ENCODE measurements at places on chromosomes 11 and 22. TPM values are rescaled to one million over a fixed set of nuclear protein-coding genes. Genes with fewer than 3 reads are reported as not detected.

GRCh38 chr22:29987137-29987536 lies 93.1 kb upstream of the HORMAD2 start:
- DNase-seq: no peak

- no peak for DNase-seq
Observed at GRCh38 chr11:62466444-62466843, 47.6 kb downstream of the SCGB1A1 start.

GRCh38 chr22:27801202-27801615 lies 347 bp downstream of the MN1 start:
- no peak for DNase-seq

GRCh38 chr11:69094111-69094914 lies 45.6 kb downstream of the TPCN2 start:
- DNase-seq: no peak

- no peak for DNase-seq
Observed at GRCh38 chr11:134800130-134800529, 388.1 kb upstream of the B3GAT1 start.

DNA sequence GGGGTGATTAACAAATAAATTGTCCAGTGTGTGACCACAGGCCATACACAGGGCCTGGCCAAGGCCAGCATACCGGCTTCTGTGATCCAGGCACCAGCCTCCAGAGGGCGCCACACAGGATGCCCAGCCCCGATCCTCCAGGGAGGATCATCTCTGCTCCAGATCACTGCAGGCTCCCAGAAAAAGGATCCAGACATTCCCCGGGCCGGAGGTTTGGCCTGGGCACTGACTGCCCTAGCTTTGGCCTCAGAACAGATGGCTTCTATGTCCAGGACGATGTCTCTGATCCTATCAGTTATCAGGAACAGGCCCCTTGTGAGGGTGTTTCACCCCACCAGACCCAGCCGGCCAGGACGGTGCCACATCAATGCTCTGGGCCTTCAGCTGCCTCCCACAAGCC lies 74.5 kb upstream of the LMO1 start:
- DNase-seq: no peak

DNA sequence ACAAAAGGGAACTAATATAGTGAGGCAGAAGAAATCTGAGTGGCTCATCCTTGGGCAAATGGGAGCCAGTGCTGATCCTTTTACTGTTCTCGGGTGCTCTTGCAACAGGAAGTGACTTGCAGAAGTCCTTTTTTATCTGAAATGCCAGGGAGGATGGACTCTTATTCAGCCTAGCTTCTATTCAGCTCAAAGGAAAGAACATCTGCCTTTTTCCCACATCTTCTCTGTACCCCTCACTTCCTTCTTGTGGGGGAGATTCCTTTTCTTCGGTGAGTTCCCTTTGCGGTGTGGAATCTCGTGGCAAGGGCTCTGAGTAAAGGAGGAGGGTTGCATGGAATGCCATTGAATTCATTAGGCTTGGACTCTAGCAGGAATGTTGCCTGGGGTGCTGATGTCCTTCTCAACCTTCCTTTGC lies 76.2 kb downstream of the ZBTB16 start:
- no peak for DNase-seq

- DNase-seq: no peak
Observed at GRCh38 chr11:86261328-86261727, 16.8 kb downstream of the EED start.

GRCh38 chr11:102423936-102424335 lies 28.6 kb downstream of the TMEM123 start:
- no peak for DNase-seq

DNA sequence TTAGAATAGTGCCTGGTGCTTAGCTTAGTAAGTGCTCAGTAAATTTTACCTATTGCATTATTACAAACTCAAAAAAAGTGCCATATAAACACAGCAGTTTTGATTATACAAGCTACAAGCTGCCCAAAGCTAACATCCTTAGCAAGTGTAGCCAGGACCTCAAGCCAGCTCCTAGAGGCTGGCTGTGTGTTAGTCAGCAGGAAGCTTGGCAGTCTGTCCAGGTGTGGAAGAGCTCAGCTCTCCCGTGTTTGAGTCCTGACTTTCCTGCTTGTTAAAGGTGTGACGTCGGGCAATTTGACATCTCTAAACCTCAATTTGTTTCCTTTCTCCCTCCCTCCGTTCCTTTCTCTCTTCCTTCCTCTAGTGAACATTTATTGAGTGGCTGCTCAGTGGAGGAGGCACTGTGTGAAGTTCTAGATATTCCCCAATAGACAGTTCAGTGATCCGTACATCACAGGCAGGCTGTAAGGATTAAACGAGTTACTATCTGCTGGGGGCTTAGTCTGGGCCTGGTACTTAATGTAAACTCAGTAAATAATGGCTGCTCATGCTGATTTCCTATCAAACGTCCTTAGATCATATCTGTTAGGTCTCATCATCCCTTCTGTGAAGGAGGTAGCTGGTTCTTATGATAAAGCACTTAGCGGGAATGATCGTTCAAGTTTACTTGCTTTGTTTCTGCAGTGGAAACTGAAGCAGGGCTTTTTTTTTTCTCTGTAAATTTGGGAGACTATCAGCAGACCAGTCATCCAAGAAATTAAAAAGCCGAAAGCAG lies 68.7 kb downstream of the PRR5L start:
- no peak for DNase-seq

DNA sequence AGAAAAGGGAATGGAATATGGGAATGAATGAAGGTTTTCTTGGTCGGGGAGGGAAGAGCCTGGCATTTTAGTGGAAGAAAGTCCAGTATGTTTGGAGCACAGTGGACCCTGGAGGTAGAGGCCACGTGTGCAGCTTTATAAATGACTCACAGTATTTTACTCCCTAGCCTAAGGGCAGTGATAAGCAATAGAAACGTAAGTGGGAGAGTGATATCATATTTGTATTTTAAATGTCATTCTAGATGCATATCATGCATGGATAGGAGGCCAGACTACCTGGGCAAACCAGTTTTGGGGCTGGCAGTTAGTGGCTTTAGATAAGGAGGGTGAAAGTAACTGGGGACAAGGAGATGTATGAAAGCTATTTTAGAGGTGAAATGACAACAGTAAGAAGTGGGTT lies 174.1 kb downstream of the ARHGAP42 start:
- no peak for DNase-seq

- no peak for DNase-seq
Observed at GRCh38 chr11:112797648-112798293, 163.4 kb upstream of the NCAM1 start.

GRCh38 chr11:27285761-27286160 lies 77.3 kb downstream of the CCDC34 start:
- DNase-seq: no peak

DNA sequence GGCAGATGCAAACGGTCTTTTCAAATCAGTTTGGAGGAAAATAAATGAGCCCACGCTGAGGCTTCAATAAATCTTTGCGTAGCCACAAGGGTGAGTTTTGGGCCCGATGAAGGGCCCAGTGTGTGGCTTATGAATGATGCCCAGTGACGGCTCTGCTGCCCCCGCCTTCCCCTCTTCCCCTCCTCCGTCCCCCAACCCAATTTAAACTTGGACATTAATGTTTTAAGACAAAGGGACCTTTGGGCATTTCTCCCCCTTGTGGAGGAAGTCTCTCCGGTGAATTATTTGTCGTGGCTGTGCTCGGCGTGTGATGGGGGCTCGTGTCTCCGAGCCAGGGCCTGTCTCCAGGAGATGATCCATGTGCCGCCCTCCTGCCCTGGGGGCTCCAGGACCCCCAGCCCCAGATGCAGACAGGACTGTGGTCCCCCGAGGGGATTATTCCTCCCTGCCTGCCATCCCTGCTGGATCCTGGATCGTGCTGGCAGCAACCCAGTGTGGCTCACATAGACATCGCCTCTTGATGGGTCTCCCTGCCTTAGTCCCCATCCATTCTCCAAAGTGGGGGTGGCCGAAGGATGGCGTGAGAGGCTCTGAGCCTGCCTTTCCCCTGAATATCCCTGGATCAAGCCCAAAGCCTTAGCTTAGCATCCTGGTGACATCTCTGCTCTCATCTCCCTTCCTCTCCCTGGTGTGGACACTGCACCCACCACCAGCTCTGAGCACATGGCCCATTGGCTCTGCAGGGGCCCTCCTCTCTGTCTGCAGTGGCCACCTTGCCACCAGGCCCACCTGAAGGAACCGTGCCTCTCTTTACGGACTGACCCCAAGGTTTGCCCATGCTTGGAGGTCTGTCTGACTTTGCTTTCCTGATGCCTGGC lies 56.4 kb downstream of the SMIM38 start:
- no peak for DNase-seq

The DEPDC7 gene
- polyA plus RNA-seq: 18.2 TPM

The MPZL3 gene
- polyA plus RNA-seq: 5.9 TPM

The MB gene
- 0.50 TPM for polyA plus RNA-seq

The DGCR6 gene
- 12.8 TPM for polyA plus RNA-seq

The BCO2 gene
- 6.3 TPM for polyA plus RNA-seq

The PGA5 gene
- polyA plus RNA-seq: not detected

The TBC1D22A gene
- polyA plus RNA-seq: 17.3 TPM

The KRTAP5-10 gene
- polyA plus RNA-seq: not detected

The DMC1 gene
- polyA plus RNA-seq: 5.8 TPM

The HEPHL1 gene
- not detected for polyA plus RNA-seq
